ENCODE measurements at places on chromosomes 2 and 18.

- no peaks in the 10 kb centered on the region for H3K27me3 ChIP-seq
- DNase-seq, result no peak
- H3K27ac ChIP-seq, result no peak overlapping the region
- H3K4me1 ChIP-seq, result no peaks in the 10 kb centered on the region
- H3K4me3 ChIP-seq, result no peak overlapping the region
Observed at GRCh38 chr2:70202236-70202806, 11.5 kb upstream of the C2orf42 start.

DNA sequence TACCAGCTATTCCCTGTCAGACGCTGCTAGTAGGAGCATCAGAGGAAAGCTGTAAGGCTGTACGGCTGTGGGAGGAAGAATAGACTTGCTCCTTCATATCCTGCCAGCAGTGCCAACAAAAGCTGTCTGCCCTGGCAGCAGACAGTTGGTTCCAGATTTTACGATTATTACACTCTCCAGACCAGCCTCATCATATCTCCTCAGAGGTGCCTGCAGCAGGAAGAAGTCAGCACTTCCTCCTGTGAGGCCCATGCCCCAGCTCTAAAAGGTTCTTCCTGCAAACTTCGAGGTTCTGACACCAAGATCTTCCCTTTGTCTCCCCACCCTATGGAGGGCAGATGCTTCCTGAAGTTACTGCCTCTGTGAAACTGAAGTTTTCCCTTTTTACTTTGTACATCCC lies 537.7 kb upstream of the PKDCC start:
- no peak overlapping the region for H3K27ac ChIP-seq
- no peaks in the 10 kb centered on the region for H3K36me3 ChIP-seq
- H3K4me1 ChIP-seq, result no peaks in the 10 kb centered on the region
- no peak for DNase-seq

- no peaks in the 10 kb centered on the region for H3K4me1 ChIP-seq
- H3K27me3 ChIP-seq, result no peaks in the 10 kb centered on the region
- H3K36me3 ChIP-seq, result no peaks in the 10 kb centered on the region
- H3K27ac ChIP-seq, result no peak overlapping the region
- no peak for DNase-seq
- no peak overlapping the region for H3K4me3 ChIP-seq
Observed at GRCh38 chr2:84781942-84782716, 98.8 kb downstream of the TRABD2A start.

- H3K36me3 ChIP-seq, result no peaks in the 10 kb centered on the region
- H3K4me3 ChIP-seq, result no peak overlapping the region
- H3K27ac ChIP-seq, result no peak overlapping the region
- H3K4me1 ChIP-seq, result no peaks in the 10 kb centered on the region
- H3K27me3 ChIP-seq, result no peaks in the 10 kb centered on the region
- DNase-seq, result peak; percentile 28
Observed at GRCh38 chr2:121329786-121330185, 44.8 kb upstream of the TFCP2L1 start.

DNA sequence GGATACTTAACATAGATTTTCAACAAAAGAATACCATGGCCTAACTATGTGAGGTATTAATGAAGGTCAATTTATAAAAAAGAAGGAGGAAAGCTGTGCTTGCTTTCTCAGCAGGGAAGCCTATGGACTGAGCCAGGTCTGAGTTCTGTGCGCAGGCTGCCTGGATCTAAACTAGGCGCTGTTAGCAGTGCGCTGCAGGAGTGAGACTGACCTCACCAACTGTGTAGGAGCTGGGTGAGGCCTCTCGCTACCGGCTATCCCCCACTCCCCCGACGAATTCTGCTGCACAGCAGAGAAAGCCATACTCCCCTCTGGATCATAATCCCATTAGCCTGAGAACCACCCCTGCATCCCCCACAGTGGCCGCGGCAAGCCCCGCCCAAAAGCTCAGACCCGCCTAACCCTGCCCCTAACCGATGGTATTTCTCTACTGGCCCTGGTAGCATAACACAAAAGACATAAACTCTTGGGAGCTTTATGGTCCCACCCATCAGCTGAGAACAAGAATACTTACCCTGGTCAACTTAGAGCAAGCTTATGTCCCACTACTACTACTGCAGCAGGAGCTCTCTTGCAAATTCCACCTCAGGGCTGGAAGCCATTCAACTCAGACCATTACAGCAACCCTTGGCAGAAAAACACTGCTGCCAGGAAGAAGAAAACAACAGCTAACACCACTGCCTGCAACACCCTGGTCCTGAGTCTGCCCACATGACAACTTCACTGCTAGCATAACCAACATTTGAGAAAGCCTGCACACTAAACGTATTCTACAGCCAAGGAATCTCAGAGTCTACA lies 28.0 kb downstream of the SULT1C2 start:
- H3K27me3 ChIP-seq, result no peaks in the 10 kb centered on the region
- DNase-seq, result peak; percentile 86
- H3K4me3 ChIP-seq, result no peak overlapping the region
- no peaks in the 10 kb centered on the region for H3K36me3 ChIP-seq

GRCh38 chr2:105595536-105595935 lies 149.2 kb upstream of the NCK2 start:
- DNase-seq, result no peak
- no peak overlapping the region for H3K4me3 ChIP-seq
- H3K27me3 ChIP-seq, result no peaks in the 10 kb centered on the region
- H3K4me1 ChIP-seq, result no peaks in the 10 kb centered on the region

DNA sequence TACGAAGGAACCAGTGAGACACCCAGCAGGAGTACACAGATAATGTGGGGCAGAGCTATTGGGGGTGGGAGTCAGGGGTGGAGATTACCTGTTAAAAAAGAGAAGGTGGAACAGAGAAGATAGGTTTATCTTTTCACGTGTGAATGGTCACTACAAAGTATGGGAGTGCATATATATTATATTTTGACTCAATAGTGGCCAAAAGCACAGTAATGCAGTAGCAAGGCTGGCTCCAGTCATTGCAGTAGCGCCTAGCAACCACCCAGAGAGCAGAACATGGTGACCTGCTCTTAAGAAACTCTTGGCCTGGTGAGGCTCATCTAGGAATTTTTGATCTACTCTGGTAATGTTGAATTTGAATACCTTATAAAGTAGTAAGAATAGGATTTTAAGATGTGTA lies 1.0 kb downstream of the IMPACT start:
- peak overlapping the region; percentile 69 for H3K27ac ChIP-seq
- no peaks in the 10 kb centered on the region for H3K4me1 ChIP-seq
- DNase-seq, result peak; percentile 38
- H3K4me3 ChIP-seq, result peak overlapping the region; percentile 95
- peaks cover 24% of the 10 kb centered on the region for H3K36me3 ChIP-seq
- H3K27me3 ChIP-seq, result peaks cover 29% of the 10 kb centered on the region

- no peaks in the 10 kb centered on the region for H3K27me3 ChIP-seq
- no peak overlapping the region for H3K4me3 ChIP-seq
- no peaks in the 10 kb centered on the region for H3K4me1 ChIP-seq
- no peaks in the 10 kb centered on the region for H3K36me3 ChIP-seq
Observed at GRCh38 chr2:164028814-164029534, 293.2 kb upstream of the FIGN start.
